Activated naive CD8-positive, alpha-beta T cell treated with anti-CD3 and anti-CD28 coated beads for 36 hours (primary cell): ENCODE measurements at places on chromosomes 7 and 10. TPM values are rescaled to one million over a fixed set of nuclear protein-coding genes. Genes with fewer than 3 reads are reported as not detected.
A peak's percentile ranks its signal among the peaks of the same experiment; 100 is the strongest.

- no peak for DNase-seq
Measured at GRCh38 chr7:105454921-105455320, 66.2 kb upstream of the SRPK2 start.

- peak; percentile 73 for DNase-seq
Measured at GRCh38 chr10:12042409-12042796, 206 bp downstream of the UPF2 start.

DNA sequence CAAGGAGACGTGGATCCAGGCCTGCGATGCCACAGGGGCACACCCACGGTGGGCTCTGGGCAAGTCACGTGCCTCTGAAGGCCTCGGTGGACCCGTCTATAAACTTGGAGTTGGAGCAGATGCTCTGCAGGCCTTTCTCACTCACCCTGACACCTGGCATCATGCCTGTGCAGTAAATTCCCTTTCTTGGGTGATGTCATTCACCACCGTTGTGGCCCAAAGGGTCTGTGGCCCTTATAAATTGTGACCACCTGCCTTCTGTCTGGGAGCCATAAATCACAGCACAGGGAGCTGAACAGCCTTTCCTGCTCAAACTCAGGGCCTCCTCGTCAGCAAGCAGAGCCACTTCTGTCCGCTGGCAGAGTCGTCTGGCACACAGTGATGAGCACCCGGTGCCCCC, 52.2 kb downstream of the GPAM start:
- no peak for DNase-seq

GRCh38 chr7:22093001-22093400, 147.3 kb upstream of the CDCA7L start:
- no peak for DNase-seq

The TAS2R41 gene
- not detected for total RNA-seq

DNA sequence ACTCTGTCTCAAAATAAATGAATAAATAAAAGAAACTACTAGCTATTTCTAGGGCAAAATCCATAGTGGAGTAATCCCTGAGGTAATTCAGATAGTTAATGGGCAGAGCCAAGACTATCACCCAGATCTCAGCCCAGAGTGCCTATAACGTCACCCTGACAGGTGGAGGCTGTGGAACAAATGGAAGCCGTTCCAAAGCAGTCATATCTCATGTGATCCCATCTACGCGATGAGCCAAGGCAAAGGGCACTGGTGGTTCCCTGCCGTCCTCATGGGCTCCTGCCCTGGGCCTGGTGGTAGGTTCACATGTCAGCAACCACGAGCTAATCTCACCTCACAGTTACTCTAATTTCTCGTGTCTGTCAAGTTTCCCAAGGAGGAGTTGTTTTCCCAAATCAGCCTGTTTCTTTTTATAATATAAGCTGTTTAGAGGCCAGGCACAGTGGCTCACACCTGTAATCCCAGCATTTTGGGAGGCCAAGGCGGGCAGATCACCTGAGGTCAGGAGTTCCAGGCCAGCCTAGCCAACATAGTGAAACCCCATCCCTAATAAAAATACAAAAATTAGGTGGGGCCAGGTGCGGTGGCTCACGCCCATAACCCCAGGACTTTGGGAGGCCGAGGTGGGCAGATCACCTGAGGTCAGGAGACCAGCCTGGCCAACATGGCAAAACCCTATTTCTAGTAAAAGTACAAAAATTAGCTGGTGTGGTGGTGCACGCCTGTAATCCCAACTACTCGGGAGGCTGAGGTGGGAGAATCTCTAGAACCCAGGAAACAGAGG, 22.5 kb upstream of the ASCC1 start:
- no peak for DNase-seq

- DNase-seq = no peak
Measured at GRCh38 chr10:126068322-126068721, 172.0 kb downstream of the FANK1 start.
